Activated CD4-positive, alpha-beta T cell treated with anti-CD3 and anti-CD28 coated beads, Interleukin-2, amount 50 U/mL, for 16 hours (primary cell): ENCODE measurements at places on chromosomes 3 and 15.

GRCh38 chr15:100893261-100893963, 13.8 kb downstream of the ALDH1A3 start:
- no peak for DNase-seq

GRCh38 chr15:50134524-50135024, 15.5 kb upstream of the ATP8B4 start:
- DNase-seq = no peak

- peak; percentile 41 for DNase-seq
Observed at GRCh38 chr15:64911311-64912186, at the start of gene ANKDD1A. ANKDD1A (plus strand) TSS chr15:64911902; CDS start chr15:64911931, 29 bp downstream.

DNA sequence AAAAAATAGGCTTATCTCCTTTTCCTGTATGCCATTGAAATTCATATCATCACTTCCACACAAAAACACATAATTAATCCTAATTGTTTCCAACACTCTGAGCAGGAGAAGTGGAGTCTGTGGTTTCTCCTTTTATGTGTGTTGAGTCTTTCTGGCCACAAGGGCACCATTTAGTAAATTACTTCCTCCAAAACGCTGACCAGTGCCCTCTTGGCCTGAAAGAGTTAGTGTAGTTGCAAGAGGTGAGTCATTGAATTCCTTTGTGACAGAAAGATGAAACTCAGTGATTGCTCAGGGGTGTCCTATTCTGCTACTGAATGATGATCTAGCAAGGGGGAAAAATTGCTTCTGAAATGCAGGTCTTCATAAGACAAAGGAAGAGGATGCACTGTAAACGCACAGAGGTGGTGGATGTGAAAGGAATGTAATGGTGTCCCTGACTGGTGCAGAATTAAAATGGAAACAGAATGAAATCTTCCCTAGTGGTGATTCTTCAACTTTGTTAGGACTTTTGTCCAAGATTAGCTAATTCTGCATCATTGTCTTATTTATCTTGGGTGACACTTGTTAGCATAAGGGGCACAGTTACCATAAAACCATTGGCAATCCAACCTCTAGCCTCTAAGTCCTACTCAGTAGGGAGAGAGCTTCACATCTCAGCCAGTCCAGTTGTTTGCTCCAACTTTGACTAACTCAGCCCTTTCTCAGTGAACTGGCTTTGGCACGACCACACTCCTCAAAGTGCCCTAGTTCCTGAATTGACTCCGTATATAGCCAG, 208.4 kb upstream of the NANOGP8 start:
- DNase-seq = no peak

DNA sequence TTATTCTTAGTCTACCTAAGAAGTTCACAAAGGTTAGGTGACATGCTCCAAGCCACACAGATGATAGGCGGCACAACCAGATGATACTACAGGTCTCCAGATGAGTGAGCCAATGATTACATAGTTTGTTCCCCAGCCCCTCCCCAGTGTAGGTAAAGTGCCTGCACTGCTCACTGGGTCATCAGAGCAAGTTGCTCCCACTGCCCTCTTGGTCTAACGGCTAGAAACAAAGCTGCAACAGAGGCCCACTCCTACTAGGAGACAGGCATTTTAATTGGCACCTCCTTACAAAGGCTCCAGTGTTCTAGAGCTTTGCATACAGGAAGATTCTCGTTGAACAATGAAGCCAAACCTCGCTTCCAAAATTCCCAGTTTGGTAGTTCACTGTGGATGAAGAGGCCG, 47.3 kb downstream of the TMEM44 start:
- DNase-seq = no peak

GRCh38 chr15:52370010-52370409, 74.4 kb upstream of the MYO5C start:
- no peak for DNase-seq

DNA sequence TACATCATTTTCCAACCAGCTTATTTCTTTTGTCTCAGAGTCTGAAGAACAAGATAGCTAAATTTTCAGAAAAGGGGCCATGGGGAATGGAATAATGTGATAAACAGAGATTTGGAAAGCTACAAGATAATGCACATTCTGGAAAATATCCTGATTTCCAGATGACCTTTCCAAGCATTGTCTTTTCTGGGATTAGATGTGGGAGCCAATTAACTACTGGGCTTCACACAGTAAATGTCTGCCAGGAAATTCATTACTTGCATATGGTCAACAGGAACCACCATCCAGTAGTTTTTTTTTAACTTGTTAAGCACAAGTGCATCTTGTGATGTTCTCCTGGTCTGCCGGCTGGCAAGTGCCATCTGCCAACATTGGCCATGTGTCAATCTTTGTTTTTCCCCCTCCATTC, 131.1 kb upstream of the BFSP2 start:
- no peak for DNase-seq

- DNase-seq = no peak
Observed at GRCh38 chr3:9402410-9403228, 5.2 kb downstream of the SETD5 start.

GRCh38 chr3:171678971-171679492, 131.3 kb downstream of the PLD1 start:
- no peak for DNase-seq

- DNase-seq = peak; percentile 80
Observed at GRCh38 chr3:14124223-14124614, 451 bp downstream of the CHCHD4 start.

GRCh38 chr3:17932136-17932771, 189.8 kb upstream of the TBC1D5 start:
- DNase-seq = no peak

- no peak for DNase-seq
Observed at GRCh38 chr15:40340740-40341400, at the start of gene CCDC9B. CCDC9B (minus strand) TSS chr15:40340939; CDS start chr15:40340819, 120 bp downstream.

DNA sequence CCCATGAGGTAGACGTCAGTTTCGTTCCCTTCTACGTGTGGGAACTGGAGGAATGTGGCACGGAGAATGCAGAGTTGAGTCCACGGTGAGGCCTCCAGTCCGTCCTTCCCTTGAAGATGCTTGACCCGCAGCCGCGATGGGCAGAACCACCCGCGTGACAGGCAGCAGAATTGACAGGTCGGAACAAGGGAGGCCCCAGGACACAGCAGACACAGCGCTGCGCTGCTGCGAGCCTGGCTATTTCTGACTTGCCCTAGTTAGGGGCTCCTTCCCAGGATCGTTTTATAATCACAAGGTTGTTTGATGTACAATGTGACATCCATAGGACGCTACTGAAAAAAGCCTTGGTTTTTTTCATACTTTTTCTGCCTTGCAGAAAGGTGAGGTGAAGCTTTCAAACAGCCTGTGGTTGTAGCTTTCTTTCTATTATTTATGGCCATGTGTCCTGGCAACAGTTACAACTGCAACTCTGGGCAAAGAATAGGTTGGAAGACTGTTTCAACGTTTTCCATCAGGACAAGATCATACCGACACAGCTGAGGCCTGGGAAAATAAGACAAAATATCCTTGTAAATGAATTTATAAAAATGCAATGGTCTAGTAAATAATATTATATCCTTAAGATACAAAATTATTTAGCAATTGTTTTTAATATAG, 9.6 kb upstream of the TMEM41A start:
- no peak for DNase-seq

DNA sequence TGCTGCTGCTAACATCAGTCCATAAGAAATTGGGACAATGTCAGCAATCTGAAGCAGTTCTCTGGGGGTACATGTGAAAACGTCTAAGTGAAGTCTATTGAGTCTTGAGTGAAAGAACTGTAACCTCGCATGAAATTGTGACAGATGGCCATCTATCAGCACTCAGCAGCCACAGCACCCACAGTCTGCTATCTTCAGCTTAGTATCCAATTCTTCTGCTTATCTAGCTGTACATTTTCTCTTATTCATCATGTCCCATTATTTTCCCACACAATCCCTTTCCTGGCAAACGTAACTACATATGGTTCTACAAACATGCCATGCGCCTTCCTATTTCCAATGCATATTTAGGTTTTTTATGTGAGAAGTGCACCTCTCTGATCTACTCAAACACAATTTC, 629.7 kb downstream of the NTRK3 start:
- DNase-seq = no peak

GRCh38 chr15:50162969-50163718, 18.9 kb upstream of the SLC27A2 start:
- no peak for DNase-seq

DNA sequence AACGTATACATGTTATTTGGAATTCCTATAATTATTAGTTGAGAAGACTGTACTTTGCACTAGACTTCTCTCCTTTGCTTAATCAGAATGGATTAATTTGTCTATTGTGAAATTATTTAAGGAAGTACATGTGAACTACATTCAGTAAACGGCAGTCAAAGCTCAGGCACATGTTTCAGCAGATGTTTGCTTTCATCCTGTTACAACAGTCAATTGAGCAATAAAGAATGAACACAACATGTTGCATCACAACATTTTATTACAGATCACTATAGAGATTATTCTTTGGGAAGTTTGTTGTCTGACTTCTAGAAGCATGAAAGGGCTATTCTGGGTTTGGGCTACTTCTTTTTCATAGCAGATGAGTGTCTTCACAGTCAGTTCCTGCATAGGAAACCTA, 39.2 kb downstream of the RAB27A start:
- DNase-seq = no peak

DNA sequence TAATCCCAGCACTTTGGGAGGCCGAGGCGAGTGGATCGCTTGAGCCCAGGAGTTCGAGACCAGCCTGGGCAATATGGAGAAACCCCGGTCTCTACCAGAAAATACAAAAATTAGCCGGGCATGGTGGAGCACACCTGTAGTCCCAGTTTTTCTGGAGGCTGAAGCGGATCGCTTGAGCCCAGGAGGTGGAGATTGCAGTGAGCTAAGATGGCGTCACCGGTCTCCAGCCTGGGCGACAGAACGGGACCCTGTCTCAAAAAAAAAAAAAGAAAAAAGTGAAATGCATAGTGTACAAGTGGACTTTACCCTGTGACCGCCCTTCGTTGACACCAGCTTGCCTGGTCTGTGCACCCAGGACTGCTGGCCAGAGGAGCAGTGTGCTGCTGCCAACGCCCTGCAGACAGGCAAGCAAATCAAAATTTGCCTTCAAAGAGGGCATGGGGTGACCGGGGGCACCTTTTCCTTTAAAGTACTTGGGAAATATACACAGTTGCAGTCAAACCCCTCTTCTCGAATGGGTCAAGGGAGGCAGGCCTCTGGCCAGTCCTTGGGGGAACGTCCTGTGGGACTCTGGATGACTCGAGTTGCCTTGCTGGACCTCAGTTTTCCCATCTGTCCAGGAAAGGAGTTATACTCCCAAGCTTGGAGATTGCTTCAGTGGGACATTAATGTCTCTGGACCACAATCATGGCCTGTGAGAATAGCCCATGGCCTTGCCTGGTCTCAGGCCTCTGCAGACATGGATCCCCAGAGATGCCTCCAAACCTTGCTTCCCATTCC, 1.0 kb downstream of the XYLB start:
- no peak for DNase-seq

DNA sequence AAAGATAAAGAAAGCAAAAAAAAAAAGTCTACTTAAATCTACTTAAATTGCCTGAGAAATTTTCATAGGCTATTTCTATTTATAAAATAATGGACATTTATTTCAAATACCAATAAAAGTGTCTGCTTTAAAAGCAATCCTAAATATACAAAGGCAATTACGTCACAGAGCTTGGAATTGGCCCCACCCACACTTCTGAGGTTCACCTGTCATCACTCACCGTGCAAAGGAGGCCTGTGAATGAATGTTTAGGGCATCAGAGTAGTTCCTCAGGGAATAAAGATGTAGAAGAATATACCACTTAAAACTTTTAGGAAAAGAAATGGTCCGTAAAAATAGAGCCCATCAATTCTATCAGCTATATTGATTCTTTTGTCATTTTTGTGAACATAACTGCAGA, 621.8 kb downstream of the ROBO1 start:
- DNase-seq = no peak

DNA sequence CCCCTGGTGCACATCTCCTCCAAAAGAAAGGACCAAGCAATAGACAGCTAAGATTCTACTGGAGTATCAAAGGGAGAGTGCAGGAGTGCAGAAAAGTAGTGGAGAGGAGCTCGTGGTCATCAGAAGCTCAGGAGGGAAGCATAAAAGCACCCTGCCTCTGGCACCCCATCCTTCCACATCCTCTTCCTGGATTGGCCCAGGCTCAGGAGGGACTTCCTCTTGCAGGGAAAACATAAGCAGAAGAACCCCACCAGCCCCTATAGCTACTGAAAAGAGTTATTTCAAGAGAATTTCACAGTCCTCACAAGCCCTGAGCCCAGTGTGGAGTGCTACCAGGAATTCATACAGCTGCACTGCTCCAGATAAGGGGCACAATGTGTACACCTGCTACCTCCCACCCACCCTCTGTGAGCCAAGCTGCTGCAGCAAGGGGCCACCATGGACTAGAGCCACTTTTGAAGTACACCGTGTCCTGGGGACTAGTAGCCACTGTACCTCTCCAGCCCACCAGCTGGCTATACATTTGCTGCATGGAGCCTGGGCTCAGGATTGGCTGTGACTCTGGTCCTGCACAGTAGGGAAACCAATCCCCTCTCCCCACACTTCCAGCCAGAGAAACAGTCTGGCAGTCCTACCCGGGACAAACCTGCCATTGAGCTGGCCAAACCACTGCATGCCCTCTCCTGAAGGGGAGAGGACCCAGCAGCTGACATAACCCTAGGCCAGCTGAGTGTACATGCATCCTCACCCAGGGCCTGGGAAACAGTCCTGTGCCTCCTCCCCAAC, 43.0 kb downstream of the CD200R1 start:
- no peak for DNase-seq

GRCh38 chr3:110743202-110743601, 328.4 kb upstream of the NECTIN3 start:
- DNase-seq = no peak

- DNase-seq = no peak
Observed at GRCh38 chr3:7292362-7292761, 431.4 kb downstream of the GRM7 start.

- DNase-seq = no peak
Observed at GRCh38 chr3:12155264-12155663, 3.4 kb downstream of the TIMP4 start.

DNA sequence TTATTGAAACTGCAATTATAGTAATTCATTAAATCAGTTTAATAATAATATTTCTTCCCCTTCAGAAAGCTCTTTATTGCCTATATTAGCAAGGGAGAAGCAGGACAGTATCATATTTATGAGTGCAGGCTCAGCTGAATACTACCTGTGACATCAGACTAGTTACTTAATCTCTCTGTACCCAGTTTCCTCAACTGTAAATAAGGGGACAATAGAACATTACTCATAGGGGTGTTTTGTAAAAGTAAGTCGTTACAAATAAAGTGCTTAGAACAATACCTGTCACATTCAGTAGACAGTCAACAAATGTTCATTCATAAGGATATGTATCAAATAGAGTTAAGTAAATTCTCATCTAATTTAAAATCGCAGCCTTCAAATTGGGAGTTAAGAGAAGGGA, 12.1 kb upstream of the VPS39 start:
- DNase-seq = no peak

- DNase-seq = peak; percentile 82
Observed at GRCh38 chr3:59426821-59427565, 377.2 kb upstream of the CFAP20DC start.

DNA sequence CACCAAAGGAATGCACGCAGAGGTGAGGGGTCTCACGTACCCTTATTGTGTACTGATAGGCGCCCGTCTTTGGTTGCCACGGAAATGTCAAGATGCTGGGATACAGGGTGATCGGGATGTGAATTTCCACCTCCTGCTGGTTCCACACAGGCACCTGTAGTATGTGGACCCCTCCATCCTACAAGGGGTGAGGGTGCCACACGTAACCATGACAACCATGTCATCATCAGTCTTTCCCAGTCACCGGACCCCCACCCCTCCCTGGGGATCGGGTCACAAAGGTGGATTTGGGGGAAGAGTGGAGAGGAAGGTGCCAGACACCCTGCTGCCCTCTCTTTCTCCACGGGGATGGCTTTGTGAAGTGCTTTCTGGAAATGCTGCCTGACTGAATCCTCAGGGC, 44.7 kb downstream of the NUP210 start:
- DNase-seq = no peak
